ENCODE measurements at places on chromosomes 11 and 22. TPM values are rescaled to one million over a fixed set of nuclear protein-coding genes. Genes with fewer than 3 reads are reported as not detected.

The OR6A2 gene
- total RNA-seq, result 0.31 TPM

DNA sequence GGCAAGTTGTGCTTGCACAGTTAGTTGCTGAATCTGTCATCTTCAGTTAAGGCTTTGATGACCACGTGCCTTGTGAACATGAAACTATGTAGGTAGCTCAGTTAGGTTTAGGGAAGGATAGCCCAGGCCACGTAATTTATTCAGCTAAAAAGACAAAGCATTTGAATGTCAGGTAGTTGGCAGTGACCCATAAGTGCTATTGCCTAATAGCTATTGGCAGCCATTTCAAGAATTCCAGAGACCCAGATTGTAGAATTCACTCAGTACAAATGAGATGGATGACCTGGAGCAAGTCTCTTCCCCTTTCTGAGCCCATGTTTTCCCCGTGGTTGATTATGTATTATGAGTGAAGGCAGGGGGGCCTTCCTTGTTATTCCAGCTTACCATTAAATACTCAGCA lies 265.3 kb upstream of the ANO5 start:
- no peak for DNase-seq

- no peak for DNase-seq
Observed at GRCh38 chr11:15845261-15845660, 511.1 kb downstream of the SOX6 start.

DNA sequence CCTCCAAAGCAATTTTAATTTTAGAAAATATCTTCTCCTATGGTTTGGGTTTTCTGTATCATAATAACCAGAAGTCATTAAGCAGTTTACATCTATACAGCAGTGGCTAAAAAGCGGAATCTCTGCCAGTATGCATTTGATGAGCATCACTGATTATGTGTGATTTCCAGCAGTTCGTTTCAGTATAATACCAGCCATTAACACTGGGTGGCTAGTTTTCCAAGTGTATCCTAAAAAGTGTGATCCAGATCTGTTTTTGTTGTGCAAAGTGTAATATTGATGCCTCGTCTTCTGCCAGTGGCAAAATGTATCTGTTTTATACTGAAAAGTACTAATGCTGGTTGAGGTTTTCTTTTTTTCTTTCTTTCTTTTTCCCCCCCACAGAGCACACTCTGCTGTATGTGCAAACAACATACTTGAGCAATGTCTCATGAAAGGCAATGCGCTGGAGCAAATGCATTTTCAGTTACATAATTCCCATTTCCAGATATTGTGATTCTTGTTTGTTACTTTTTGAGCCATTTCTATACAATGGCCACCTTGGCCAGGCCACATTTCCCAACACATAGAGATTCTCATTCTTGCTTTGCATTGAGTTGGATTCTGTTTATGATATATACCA lies 64.2 kb downstream of the SLC36A4 start:
- no peak for DNase-seq

DNA sequence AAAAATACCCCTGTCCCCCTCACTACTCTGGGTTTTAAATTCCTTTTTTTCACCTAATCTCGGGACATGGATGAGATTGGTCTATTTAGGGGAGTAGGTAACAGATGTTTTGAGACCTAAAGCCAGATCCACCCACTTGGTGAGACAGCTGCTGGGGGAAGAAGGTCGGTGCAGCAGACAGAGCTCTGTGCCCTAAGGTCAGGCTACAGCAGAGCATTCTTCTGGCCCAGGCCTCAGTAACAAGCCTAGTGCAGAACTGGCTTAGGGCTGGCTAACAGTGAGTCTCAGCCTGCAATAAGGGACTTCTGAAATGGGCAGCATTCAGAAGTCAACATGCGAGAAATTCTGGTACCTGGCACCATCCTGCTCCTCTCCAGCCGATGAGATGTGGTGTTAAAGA lies 444.9 kb upstream of the KIRREL3 start:
- no peak for DNase-seq

The GPHA2 gene
- total RNA-seq, result not detected

DNA sequence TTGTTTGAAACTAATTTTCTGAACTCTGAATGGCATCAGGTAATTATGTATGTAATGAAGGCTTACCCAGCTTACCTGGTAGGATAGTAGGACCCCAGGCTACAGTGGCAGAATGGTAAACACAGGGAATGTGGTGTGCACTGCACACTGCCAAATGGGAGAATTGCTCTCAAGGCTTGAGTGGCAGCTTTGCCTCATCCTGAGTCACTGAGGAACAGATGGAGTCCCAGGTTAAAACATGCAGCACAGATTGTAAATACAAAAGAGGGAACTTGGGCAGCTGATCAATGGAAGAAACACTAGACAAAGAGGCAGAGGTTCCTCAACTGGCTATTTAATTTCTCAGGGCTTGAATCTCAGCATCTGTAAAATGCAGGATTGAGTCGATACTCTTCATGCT lies 24.4 kb downstream of the GPR83 start:
- no peak for DNase-seq

The OSM gene
- total RNA-seq, result 78.3 TPM

DNA sequence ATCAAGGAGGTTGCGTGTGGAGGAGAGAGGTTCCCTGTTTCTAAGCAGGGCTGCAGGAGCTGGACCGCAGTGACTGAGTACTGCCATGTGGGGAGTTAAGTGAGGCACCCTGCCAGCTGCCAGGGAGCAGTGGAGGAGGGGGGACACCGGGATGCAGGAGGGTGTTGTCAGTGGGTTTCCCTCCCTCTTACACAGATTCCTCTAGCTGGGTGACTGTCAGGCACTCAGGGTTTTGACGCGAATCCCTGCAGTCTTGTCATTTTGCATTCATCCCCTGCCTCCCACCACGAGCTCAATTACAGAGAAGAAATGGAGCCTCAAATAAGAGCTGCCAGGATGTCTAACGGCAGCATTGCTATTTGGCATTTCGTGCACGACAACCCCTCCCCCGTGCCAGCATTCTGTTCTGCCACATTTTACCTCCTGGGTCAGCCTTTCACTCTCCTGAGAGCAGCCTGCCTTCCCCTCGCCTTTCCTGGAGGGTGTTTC lies 119.8 kb upstream of the SORL1-AS1 start:
- no peak for DNase-seq

DNA sequence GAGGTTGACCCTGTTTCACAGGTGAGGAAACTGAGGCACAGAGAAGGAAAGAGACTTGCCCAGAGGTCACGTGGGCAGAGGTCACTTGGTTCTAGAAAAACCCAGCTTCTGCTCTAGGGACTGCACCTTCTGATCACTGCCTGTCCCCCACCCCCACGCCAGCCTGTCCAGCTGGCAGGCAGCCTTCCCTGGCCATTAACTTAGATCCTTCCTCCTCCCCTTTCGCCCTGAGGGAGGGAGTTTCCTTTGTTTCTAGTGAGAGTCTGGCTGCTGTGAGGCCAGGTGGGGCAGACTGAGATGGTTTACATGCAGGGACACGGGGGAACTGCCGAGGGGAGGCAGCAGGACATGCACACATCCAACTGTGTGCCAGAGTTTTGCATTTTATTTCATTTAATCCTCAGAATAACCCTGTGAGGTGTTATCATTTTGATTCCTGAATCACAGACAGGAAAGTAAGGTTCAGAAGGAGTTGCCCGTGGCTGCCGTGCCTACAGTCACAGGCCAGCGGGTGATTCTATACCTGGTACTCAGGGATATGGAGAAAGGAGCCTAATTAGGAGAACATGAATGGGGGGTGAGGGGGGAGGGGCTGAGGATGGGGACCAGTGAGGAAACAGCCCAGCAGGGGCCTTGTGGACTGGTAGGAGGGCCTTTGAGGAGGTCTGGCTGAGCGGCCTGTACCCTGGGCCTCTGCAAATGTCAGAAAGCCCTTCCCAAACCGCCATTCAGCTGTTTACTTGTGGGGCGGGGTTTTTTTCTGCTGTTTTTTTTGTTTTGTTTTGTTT lies 3.4 kb downstream of the FAM83F start:
- DNase-seq, result no peak

DNA sequence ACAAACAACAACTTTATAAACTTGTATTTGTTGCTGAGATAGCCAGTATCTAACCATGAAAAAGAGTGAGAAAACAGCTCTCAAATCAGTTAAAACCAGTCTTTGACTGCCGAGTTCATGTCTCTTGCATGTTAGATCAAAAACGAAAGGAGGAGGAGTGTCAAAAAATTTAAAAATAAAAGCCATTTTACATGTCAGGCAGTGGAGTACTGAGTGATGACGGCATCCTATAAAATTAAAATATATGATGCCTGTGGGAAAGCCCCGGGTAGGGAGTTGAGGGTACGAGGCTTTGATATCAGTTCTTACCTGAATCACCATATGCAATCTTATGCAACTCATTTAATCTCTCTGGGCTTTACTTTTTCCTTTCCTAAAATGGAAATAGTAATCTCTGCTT lies 117.3 kb downstream of the ETS1 start:
- no peak for DNase-seq
